HCEC 1CT (cell line): ENCODE measurements at places on chromosomes 7 and 10.

- no peak for DNase-seq
These were observed 11.0 kb downstream of the MYO1G start for GRCh38 chr7:44967571-44968446.

DNA sequence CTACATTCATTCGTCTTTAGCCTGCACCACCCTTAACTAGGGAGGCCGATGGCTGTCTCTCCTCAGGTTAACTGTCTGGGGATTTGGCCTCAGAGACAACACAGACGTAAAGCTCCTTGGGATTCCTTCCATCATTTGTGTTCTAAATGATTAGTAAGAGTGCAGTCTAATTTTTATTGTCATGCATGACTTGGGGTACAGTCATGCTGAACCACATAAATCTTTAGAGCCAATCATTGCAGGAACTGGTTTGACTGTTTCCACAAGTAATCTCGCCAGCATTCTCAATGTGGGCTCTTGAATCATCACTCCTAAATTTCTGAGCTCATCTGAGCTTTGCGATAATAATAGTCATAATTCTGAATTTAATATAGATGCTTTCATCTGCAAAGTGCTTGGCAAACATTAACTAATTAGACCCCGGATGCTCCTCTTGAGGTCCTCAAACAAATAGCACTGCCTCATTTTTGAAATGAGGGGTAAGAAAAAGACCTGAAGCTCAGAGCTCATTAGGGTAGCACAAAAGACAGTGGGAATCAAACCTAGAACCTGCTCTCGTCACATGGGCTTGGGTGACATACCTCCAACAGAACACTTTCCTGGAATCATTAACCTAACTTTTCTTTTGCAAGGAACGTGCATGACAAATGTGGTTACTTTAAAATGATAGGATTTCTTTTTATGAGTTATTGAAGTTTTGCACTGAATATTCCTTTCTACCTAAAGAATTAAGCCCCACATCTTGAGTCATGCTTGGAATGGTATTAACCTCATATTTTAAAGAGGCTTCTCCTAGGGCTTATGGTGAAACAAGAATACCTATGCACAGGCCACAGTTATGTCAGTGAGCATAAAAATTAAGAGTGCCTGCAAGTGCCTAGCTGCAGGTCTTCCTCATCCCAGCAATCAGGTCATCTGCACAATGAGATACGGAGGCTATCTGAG lies 118.9 kb upstream of the NRP1 start:
- DNase-seq = peak; percentile 86

GRCh38 chr10:34931216-34931615 lies 116.1 kb upstream of the PARD3 start:
- DNase-seq = no peak

GRCh38 chr10:81109200-81109752 lies 571.6 kb downstream of the SH2D4B start:
- no peak for DNase-seq

DNA sequence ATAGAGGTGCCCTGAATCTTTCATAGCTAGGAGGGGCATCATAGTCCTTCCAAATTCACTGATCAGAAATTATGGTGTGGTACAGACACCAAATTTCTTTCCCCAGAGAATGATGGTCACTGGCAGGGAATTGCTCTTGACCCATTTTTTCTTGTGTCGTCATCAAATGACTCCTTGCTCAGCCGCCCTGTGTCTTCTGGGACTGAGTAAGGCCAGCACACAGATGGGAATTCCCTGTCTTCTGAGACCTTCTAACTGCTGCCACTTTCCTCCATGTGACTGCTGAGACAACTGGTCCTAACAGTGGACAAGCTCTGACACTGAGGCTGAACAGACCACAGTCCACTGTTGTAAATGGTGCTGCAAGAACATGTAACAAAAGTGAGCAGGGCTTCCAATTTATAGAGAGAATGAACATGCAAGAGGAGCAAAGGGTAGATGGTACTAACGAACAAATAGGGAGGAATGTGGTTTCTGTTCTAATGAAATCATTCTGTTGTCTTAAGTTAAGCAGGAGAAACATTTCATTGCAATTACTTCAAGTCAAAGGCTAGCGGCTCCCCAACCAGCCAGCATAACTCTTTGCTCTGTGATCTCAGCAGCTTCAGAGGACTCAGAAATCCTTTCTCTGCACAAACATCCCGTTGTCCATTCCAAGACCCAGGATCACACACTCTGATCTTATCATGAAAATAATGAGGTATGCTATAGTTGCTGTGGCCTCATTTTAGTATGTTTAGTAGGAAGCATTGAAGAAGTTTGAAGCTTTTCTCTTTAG lies 235.9 kb upstream of the PRSS1 start:
- DNase-seq = no peak

DNA sequence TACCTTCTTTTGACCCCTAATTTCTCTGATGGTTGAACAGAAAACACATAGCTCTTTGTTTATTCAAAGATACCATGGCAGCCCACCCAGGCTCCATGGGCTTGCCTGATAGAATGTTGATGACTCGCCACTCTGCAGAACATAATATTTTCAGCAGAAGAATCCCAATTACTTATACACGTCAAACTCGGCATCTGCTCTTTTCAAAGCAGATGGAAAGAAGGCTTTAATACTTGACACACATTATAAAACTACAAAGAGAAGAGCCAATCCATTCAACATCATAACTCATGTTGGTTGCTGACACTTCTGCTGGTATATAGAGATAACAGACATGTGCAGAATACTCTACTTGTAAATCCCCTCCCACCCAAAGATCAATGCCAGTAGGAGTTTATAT lies 69.0 kb downstream of the FOXI2 start:
- DNase-seq = no peak

DNA sequence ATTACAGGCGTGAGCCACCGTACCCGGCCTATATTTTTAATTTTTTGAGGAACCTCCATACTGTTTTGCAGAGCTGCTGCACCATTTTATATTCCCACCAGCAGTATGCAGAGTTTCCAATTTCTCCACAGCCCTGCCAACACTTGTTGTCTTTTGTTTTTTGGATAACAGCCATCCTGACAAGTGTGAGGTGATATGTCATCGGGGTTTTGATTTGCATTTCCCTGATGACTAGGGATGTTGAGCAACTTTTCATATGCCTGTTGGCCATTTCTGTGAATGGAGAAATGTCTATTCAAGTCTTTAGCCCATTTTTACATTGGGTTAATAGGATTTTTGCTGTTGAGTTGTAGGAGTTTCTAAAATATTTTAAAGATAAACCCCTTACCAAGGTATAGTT lies 22.2 kb downstream of the ENTPD7 start:
- peak; percentile 76 for DNase-seq

DNA sequence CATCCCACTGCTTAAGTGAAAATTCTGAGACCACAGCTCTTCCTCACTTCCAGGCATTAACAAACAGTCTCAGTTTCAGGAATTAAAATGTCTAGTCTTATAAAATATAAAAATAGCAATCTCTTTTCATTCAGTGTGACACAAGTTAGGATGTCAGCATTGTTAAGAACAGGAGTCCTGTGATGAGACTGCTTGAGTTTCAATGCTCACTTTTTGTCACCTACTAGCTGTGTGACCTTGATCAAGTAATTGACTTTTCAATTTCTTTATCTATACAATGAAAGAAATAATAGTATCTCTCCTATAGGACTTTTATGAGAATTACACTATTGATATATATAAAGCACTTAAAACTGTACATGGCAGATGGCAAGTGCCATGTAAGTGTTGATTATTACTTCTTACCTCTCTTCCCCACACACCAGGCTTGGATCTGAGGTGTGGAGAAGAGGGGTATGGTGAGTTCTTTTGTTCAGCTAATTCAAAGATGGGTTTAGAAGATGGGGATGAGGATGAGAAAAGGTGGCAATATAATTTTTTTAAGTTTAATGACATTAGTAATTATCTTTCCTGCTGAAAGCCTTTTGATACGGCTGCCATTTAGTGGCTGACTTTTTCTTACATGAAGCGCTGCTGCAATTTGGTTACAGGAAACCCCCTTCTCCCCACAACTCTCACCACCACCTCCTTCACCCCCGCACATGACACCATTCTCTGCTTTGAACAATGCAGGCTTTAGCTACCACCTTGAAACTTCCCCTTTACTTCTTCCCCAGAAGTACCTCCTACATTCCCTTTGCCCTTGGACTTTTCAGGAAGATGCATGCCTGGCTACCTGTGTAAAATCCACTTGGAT lies 20.8 kb upstream of the HYAL4 start:
- no peak for DNase-seq

DNA sequence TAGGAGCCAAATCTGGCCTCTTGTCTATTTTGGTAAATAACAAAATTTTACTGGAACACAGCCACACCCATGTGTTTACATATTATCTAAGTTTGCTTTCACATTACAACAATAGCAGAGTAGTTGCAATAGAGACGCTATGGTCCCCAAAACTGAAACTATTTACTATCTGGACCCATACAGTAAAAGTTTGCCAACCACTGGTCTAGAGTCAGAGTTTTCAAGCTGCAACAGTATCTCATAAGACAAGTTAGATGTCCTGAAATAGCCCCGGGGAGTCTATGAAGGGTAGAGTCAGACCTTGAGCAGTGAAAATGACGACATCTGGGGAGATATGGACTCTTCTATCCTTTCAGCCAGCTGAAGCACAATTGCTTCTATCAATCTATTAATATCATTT lies 74.2 kb downstream of the CTNNA3 start:
- DNase-seq = no peak

DNA sequence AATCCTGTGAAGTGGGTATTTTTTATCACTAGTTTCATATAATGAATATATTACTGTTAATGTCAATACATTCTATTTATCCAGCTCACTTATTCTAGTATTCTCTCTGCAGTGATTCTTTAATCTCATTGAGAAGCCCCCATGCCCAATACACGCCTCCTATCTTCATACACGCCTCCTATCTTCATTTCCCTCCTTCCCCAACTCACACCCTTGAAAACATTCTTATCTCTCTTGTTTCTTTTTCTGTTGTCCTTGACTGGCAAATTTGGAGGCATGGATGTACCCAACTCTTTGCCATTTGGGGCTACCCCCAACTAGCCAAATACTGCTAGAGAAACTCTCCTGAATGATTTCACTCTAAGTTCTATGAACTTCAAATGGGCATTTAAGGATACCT lies 40.5 kb downstream of the ST8SIA6 start:
- no peak for DNase-seq

DNA sequence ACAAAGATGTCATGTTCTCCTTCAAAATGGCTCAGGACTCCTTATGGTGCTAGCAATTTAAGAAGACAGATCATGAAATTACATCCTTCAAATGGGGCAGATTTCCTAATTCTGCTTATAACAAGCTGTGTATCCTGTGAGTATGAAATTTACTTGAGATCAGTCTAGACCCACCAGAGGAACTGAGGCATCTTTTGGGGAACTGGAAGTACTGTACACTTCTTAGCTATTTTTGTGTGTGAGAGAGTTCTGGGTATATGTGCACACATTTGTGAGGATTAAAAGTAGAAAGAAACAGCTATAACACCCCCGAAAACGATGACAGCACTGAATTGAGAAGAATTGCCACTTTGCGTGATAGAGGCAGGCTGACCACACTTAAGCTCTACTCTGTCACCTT lies 187.0 kb upstream of the CCDC6 start:
- DNase-seq = no peak

DNA sequence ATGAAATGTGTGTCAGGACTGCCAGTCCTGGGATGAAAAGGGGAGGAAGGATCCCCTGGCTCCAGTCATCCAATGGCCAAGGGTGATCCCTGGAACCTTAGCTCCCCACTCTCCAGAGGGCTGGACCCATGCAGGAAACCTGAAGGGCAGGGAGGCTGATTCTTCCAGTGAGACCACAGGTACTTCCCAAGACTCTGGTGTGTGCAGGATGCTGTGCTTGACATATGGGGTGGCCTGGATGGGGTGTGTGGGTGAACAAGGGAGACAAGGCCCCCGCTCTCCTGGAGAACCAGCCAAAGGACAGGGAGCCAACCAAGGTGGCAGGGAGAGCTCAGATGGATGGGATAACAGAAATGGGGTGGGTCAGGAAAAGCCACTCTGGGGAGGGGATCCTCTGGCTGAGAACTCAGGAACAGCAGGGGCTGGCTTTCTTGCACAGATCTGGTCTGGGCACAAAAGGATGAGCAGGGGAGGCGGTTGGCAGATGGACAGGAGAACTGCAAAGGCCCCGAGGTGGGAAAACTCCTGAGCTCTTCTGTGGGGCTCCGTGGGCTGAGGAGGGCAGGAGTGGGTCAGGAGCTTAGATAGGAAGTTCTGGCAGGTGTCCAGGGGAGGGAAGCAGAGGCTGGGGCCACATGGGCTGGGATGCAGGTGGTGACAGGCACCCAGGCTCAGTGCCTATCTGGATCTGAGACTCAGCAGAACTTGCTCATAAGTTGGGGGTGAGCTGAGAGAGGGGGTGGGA lies 100.6 kb downstream of the ARHGAP22 start:
- no peak for DNase-seq

DNA sequence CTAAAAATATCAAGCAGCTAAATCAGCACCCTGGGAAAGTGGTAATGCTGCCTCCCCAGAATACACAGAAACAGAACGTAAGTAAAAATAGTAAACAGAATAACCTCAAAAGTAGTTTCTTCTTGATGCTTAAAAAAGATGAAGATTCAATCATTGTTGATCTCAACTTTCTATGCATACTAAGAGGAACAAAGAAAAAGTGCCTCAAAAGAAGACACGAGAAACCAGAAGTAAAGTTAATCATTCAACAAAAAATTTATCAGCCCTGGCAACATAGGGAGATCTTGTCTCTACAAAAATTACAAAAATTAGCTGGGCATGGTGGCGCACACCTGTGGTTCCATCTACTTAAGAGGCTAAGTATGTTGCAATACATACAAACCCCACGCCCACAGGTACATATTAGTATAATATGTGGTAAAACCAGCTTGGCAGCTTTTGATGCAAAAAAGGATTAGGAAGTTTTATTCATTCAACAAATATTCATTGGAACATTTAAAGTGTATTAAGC lies 153.7 kb downstream of the NRBF2 start:
- DNase-seq = no peak

DNA sequence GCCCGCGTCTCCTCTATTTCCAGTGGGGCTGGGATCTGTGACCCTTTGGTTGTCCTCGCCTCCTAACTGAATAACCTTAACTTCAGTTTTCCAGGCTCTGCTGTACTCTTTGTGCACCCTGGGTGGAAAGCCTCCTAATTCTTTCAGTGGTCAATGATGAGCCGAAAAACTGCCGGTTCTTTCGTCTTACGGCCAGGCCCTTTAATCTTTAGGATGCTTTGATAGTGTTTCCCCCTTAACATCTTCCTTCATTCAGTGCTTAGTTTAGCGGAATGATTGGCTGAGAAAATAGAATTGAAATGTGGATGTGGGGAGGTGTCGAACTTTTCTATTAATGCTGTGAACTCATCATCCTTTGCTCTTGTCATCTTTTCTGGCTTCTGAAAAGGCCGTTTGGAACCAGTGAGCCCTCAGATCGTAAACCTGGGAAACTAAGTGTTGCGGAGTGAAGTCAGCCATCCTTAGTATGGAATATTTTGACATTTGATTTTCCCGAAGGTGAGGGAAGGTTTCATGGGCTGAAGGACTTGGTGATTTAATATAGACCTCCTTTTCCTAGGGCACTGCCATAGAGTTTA lies 847 bp downstream of the GARS1 start:
- DNase-seq = no peak

GRCh38 chr7:19239951-19240350 lies 94.7 kb upstream of the FERD3L start:
- DNase-seq = no peak
